Anterior cingulate cortex (tissue), 58 donors: ENCODE measurements at places on chromosomes 7 and 10.

- no peak for DNase-seq
Observed at GRCh38 chr10:127150136-127150535, 46.3 kb downstream of the INSYN2A start.

- no peak for DNase-seq
Observed at GRCh38 chr7:142587578-142588191, 161.6 kb upstream of the PRSS1 start.

- DNase-seq = no peak
Observed at GRCh38 chr7:22397981-22398380, 41.0 kb upstream of the RAPGEF5 start.

DNA sequence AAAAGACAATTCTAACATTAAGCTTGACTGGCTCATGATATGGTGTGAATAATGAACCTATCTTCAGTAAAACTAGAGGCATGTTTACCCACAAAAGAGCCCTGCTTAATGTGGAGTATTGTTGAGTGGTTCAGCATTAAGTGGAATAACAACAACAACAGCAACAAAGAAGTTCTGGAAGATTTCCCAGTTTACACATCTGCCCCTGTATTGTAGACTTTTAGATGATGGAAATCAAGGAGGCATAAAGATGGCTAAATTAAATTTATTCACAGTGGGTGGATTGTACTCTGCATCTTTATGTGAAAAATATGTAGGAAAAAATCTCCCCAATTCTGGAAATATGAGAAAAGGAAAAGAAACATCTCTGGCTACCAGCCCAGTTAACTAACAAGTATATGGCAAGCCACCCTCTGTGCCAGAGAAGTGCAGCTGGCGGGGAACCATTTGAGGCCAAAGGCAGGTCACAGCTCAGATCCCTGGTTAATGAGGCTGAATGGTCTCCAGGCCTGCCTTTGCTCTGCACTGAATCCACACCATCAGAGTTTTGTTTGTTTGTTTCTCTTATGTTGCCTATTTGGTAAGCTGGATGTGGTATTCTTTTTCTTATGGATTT, 186.0 kb downstream of the SEMA3D start:
- DNase-seq = no peak

GRCh38 chr7:155346285-155346684, 48.6 kb downstream of the INSIG1 start:
- DNase-seq = no peak

DNA sequence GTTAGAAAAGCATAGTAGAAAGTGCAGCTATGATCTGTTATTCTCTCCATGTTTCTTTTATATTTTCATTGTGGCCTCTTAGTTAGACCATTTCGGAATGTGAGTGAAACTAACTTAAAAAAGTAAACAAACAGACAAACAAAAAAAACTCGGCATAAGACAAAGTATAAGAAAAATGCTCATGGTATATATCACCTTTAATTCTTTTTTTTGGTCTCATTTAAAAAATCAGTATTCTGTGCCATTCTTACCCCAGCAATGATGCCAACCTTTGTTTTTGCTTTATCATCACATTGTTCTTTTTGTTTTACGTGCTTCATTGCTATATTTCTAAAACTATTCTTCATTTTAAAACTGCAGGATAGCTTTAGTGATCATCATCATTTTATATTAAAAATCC, 2.8 kb upstream of the TMEM229A start:
- no peak for DNase-seq

- no peak for DNase-seq
Observed at GRCh38 chr10:7942316-7942715, 112.2 kb upstream of the GATA3 start.

- no peak for DNase-seq
Observed at GRCh38 chr7:104045183-104045582, 55.7 kb upstream of the RELN start.

GRCh38 chr10:88457660-88458059, 125.5 kb downstream of the RNLS start:
- DNase-seq = no peak

GRCh38 chr10:21860718-21861117, 142.8 kb downstream of the DNAJC1 start:
- no peak for DNase-seq

- no peak for DNase-seq
Observed at GRCh38 chr7:78675511-78675910, 778.0 kb downstream of the MAGI2 start.

- DNase-seq = peak; percentile 63
Observed at GRCh38 chr10:5944389-5945189, 32.8 kb downstream of the IL15RA start.

GRCh38 chr10:3452683-3453361, 280.2 kb upstream of the PITRM1 start:
- DNase-seq = no peak

- DNase-seq = no peak
Observed at GRCh38 chr7:1322240-1323110, 89.8 kb downstream of the UNCX start.

DNA sequence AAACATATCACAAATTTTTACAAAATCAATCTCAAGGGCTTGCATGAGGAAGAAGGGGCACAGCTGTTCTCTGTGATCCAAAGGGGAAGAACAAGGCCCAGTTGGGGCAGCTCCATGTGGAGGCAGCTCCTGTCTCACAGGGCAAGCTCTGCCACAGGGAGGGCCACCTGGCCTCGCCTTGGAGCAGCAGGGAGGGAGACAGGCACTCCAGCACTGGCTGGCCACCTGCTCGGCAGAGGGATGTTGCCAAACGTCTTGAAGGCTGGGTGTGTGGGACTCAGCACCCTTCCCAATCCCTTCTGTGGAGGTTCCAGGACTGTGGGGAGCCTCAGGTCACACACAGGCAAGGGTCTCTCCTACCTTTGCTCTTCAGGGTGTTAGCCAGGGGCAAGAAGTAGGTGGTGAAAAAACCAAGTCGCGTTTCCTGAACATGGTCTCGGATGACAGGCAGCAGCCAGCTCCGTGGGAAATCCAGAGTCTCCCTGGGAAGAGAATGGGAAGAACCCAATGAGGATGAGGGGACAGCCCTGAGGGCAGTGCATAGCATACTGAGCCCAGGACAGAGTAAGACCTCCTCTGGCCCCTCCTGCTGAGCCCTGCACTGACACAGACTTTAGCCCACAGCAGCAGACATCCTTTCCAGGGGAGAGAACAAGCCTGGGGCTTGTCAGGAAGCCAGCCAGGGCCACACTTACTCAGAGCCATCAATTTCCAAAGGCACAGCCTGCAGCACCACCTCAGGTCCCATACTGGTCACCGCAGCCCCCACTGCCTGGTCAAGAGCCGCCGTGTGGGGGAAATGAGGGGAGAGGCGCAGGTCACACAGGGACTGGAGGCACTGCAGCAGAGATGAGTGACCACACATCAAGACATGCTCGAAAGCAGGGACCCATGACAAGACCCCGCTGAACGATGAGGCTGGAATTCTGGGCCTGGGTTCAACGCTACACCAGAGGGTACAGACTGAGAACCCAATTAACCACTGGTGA, 21.9 kb downstream of the RRP12 start:
- DNase-seq = no peak

DNA sequence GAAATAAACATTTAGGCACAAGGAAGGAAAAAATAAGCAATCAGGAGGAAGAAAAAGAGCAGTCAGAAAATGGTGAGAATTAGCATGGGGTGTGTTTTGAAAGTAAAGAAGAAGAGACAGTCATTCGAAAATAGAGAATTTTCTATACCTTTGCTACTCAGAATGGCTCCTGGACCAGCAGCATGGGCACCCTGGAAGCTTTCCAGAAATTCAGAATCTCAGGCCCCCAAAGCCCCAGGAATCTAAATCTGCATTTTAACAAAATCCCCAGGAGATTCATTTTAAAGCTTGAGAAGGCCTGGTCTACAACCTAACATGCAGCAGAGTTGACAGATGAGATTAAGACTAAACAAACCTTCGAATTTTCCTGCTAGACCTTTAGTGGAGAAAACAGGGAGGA, 131.2 kb upstream of the HDAC9 start:
- DNase-seq = no peak

- DNase-seq = no peak
Observed at GRCh38 chr10:71701496-71702132, 18.0 kb downstream of the C10orf105 start.

DNA sequence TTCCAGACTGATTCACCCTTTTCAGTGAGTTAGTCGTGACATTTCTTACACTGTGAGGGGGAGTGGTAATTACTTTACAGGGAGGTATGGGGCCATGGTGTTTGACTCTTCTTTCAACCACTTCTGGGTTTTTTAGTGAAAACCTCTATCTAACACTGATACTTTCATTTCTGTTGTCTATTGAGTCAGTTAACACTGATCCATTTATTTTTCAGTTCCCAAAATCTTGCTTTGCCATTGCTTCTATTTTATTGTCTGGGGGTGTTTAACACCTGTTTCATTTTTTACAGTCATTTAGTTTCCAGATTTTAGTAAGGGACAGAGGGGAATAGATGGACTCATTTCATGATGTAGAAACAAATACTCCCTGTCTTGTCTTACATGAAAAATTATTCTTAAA, 61.5 kb downstream of the HELLS start:
- no peak for DNase-seq

- no peak for DNase-seq
Observed at GRCh38 chr7:77416621-77417371, 647 bp upstream of the GSAP start.

- no peak for DNase-seq
Observed at GRCh38 chr7:41277561-41277960, 425.3 kb downstream of the INHBA start.

DNA sequence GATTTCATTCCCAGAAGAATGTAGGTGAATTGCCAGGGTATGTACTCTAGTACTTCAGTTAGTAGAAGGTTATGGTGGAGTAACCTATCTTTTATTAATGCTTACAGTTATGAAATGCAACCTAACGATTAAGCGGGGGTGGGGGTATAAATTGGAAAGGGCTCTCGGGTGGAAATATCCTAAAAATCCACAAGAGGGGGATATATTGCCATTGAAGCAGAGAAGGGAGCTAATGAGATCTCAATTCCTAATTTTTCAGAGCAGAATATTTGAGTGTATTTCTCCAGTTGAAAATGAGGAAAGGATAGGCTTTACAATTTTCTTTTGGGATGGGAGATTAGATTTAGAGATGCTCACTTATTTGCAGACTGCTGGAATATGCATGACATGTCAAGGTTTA, 90.8 kb downstream of the DNAJB9 start:
- DNase-seq = no peak

DNA sequence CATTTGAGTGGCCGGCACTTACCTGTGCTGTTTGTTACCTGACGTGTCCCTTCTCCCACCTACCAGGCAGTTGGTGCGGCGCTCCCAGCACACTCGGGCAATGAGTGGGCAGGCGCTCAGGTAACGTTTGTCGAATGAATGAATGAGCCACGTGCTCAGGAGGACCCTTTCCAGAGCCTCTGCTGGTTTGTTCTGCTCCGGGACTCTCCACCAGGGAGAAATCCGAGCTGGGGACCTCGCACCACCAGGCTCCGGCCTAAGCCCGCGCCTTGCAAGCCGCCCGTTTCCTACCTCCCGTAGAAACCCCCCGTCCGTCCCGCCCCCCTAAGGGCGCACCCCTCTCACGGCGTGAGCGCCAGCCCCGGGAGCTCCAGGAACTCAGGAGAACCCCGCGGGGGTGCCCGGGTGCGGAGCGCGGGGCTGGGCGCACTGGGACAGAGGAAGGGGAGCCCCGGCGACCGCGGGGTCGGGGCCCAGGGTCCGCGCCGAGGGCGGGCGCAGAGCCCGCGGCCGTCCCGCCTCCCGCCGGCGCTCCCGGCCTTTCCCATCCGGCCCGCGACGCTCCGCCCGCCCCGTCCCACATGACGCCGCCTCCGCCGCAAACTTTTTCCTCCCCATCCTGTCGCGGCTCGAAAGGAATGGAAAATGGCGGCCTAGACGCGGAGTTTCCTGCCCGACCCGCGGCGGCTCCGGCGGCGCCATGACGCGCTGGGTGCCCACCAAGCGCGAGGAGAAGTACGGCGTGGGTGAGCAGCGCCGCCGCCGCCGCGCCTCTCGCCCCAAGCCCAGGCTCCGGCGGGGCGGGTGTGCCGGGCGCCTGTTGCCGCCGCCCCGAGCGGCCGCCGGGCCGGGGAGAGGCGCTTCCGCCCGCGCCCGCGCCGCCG, at the start of gene DOCK1:
Gene DOCK1, plus strand, starts transcription at position 611 of the 884 bp plus-strand sequence. Its CDS starts 90 bp downstream, at position 701.
- no peak for DNase-seq

DNA sequence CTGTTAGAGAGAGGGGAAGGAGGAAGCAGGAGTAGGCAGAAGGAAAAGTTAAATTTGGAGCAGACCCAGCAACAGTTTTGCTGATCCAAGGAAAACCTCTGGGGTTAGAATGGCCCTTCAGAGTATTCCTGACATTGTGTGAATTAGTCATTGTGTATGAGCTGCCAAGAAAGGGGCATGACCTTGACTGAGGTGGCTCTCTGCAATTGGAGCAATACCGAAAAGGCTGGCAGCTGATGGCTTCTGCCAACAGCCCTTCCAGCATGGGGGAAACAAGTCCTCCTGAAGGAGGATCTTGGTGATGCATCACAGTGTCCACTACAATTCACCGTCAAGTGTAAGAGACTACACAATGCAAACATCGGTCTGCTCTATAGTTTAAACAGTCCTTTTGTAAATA, 20.6 kb upstream of the WASL start:
- no peak for DNase-seq

GRCh38 chr10:69337296-69338132, 59.2 kb downstream of the HK1 start:
- DNase-seq = no peak

GRCh38 chr7:29457565-29458011, 106.0 kb upstream of the PRR15 start:
- DNase-seq = no peak

DNA sequence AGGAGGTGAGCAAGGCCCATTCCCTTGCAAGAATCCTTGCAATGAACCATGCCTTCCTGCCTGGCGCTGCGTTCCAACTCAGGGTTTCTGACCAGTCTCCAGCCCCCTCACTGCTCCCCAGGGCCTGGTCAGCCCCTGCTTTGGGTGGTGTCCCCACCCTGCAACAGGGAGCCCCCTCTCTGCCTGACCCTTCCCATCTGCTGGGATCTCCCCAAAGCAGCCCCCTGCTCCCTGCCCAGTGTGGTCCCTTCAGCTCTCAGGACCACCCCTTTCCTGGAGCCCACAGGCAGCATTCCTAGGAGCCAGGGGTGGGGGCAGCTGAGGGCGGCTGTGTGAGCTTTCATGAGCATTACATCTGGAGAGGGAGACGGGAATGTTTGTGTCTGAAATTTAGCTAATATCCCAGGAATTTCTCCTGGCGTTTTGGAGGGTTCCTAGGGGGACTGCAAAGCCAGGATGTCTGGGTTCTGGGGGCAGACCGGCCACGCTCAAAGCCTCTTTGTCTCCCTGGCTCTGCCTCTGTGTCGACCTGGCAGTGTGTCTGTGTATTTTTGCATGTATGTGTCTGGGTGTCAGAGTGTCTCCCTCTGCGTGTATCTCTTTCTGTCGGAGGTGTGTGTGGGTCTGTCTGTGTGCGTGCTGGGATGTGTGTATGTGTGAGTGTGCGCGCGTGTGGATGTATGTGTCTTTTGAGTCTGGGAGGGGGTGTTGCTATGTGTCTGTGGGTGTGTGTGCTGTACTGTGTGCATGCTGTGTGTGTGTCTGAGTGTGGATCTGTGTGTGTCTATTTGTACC, 300.5 kb upstream of the ZMIZ1 start:
- DNase-seq = no peak
